ENCODE measurements at places on chromosomes 2 and 18.

DNA sequence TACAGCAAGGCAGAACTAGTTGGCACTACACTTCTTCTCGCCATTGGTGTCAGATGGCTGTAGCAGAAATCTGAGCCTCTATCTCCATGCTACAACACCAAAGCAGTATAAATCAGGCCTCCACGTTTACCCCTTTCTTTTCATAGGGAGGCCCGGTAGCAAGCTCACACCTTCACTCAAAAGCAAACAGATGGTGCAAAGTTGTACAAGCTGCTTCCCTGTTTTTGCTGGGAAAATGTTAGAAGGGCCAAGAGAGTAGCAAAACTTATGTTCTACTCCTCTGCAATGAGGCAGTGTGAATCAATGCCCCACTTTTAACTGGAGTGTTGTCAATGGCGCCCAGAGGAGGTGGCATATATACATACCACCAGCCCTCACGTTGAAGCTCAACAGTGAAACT, 369.6 kb upstream of the NRXN1 start:
- no peak for DNase-seq

DNA sequence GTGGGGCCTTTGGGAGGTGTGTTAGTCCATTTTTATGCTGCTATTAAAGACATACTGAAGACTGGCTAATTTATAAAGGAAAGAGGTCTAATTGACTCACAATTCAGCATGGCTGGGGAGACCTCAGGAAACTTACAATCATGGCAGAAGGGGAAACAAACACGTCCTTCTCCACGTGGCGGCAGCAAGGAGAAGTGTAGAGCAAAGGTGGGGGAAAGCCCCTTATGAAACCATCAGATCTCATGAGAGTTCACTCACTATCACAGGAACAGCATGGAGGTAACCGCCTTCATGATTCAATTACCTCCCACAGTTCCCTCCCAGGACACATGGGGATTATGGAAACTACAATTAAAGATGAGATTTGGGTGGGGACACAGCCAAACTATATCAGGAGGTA, 187.1 kb upstream of the OSR1 start:
- peak; percentile 31 for DNase-seq

DNA sequence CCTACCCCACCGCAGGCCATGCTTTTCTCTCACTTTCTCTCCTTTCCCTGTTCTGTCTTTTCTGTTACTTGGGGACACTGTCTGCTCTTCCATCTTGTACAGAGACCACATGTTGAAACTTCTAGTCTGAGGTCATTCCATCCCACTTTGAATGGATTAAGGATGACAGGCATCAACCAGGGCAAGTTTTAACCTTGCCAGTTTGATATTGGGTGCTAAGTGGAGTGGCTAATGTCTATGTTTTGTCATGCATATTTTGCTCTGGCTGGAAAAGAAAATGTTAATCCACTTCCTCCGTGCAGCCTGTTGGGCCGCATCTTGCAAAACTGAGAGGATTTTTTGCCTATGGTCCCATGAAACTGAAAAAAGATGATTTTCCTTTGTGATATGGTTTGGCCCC, 205.5 kb upstream of the SESTD1 start:
- DNase-seq, result no peak

- DNase-seq, result peak; percentile 26
Observed at GRCh38 chr2:198657512-198658121, 800.1 kb downstream of the SATB2 start.

DNA sequence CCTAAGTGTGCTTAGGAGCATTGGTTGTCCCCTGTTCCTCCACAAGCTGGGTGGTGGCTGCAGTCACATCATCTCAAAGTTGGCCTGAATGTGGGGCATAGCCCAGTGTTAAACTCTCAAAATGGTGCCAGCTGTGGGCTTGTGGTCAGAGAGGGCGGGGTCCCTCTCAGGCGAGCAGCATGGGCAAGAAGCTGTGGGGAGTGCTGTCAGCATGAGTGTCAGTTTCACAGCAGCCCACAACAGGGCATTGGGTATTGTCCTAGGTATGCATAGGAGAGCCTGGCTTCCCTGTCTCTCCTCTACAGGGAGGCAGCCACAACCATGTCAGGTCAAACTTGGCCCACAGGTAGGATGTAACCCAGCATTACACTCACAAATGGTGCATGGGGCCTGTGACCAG, 285.6 kb upstream of the THSD7B start:
- DNase-seq, result no peak

- no peak for DNase-seq
Observed at GRCh38 chr2:10367472-10368439, 65.1 kb downstream of the HPCAL1 start.

DNA sequence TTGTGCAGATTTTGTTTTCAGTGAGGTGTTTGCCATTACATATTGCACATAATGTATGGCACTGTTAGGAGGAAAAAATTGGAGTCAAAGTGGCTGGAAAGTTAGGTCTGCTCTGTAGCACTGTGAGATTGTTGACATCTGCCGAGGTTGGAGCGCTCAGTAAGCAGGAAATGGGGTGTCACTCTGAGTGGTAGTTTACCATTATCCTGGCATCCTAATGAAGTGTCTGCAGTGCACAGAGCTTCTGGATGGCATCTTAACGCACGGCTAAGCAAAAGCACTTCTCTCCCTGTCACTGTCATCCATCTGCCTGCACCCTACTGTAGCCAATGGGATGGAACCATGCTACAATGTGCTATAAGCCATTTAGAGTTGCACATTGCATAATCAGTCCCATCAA, 561.9 kb downstream of the ARHGAP15 start:
- no peak for DNase-seq

GRCh38 chr18:73668051-73668450, 479.6 kb downstream of the FBXO15 start:
- DNase-seq, result no peak

- DNase-seq, result no peak
Observed at GRCh38 chr18:49563701-49564517, 2.1 kb downstream of the LIPG start.

- no peak for DNase-seq
Observed at GRCh38 chr18:28455971-28456370, 279.0 kb upstream of the CDH2 start.

DNA sequence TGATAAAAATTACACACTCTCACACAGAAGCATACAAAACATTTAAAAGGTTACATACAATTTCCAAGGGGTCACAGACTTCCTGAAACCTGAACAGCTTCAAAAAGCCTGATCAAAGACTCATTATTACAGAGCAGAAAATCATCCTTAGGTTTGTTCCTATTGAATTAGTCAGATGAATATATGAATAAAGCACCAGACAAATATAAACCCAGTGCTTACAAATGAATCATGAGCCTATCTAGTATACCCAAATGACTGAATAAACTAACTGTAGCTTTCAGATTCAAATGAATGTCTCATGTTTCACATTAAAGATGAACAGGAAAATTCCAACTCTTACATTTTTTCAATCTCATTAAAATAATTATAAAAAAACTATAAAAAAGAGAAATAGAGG, 550.3 kb downstream of the SUCLG1 start:
- no peak for DNase-seq

GRCh38 chr2:9655441-9656269, 24.9 kb upstream of the YWHAQ start:
- peak; percentile 87 for DNase-seq

DNA sequence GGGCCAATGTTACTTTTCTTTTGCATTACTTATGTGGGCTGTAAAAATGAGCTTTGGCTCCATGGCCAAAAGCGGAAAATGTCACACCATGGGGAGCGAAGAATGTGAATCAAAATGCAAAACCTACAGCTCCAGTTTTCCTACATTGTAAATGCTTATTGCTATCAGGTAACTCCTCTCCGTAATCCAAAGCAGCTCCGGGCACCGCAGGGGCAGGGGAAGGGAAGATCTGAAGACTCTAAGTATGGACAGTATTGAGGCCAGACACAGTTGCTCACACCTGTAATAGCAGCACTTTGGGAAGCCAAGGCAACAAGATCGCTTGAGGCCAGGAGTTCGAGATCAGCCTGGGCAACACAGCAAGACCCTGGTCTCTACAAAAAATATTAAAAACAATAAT, 7.1 kb upstream of the AGFG1 start:
- DNase-seq, result no peak

GRCh38 chr2:40403233-40403836, 48.6 kb downstream of the SLC8A1 start:
- no peak for DNase-seq

DNA sequence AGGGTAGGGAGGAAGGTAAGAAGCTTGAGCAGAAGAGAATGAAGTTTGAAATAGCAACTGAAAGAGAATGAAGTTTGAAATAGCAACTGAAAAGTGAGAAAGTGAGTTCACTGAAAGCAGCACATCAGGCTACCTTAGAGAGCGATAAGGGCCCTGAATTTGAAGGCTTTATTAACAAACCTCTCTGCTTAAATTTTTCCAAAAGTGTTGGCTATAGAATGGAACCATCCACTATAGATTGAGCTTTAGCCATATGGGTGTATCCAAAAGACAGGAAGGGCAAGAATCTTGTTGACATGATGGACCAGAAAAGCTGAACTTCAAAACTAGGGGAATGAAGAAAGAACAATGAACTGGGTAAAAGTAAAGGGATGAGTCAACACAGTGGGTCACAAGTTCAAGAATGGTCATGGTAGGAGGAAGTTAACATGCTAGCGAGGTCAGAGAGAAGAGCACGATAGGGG, 122.5 kb downstream of the ASXL3 start:
- peak; percentile 72 for DNase-seq

- DNase-seq, result no peak
Observed at GRCh38 chr18:70423988-70424387, 135.1 kb downstream of the SOCS6 start.

GRCh38 chr2:158599609-158600008, 142.9 kb downstream of the PKP4 start:
- no peak for DNase-seq

DNA sequence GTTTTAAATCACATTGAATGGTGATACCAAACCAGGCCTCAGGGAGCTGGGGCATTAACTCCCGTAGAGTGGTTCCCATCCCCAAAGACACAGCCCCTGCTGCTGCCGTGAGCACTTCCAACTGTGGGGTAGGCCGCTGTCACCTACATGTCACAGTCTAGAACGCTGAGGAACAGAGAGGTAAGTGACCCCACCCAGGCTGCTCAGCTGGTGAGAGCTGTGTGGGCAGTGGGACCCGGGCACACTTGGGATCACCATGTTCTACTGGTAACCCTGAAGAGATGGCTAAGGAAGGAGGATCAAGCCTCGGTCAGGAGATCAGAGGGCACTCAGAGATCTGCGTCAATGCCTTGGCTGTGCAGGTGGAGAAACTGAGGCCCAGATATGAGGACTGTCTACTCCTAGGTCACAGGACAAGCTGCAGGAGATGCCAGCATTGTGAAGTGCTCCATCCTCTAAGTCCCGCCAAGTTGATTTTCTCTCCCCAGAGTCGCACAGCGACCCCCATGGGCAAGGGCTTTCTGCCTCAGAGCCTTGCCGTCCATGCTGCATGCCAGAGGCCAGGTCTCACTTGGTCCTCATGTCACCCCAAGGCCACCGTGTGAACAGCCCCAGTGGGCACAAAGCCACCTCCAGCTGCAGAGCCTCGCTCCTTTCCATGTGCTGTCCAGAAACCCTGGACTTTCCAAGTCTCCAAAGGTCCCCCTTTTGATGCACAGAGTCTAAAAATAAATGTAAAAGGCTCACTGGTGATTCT, 144.2 kb upstream of the OTOS start:
- no peak for DNase-seq

GRCh38 chr2:179460181-179460929, 195.7 kb upstream of the SESTD1 start:
- DNase-seq, result no peak

- DNase-seq, result no peak
Observed at GRCh38 chr18:64966667-64967066, 784.1 kb upstream of the CDH7 start.

DNA sequence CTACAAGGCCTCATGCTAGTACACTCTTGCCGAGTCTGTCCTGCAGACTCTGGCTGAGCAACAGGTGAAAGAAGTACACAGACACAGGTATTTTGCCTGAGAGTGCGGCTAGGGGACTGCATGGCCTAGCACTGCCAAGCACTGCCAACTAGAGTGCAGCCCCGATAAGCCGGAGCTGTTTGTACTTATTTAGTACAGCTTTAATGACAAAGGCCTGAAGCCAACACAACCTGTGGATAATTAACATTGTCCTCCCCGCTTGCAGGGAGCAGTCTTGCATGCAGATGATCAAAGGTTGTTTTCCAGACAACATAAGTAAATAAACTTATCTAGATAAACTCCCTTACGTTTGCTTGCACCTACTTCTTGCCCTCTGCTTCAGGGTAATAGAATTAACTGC, 63.7 kb upstream of the MMADHC start:
- DNase-seq, result no peak

GRCh38 chr2:217935235-217935879, 67.4 kb downstream of the TNS1 start:
- DNase-seq, result no peak

DNA sequence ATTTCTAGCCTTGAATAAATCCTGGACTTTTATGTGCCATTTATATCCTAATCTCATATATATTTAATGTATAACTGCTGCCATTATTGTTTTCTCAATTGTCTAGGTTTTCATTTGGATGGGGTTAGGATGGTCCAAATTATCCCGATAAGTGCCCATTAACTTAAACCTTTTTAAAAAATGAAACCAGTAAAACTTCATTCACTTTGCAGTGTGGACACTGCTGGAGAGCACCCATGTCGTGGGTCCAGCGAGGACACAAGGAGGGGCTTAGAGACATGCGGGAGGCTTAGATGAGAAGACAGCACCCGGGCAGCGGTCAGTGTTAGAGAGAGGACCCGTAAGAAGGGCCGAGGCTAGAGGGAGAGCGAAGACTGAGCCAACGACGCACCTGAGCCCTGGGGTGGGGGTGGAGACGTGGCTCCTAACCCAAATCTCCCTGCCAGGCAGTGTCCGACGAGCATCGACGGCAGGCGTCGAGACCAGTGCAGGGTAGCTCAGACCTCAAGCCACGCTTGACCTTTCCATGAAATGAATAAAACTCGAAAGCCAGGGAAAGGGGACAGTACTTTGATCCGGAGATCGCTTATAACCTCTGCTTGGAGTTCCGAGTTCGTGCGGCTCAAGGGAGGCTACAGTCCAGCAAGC, 9.0 kb upstream of the EN1 start:
- no peak for DNase-seq

DNA sequence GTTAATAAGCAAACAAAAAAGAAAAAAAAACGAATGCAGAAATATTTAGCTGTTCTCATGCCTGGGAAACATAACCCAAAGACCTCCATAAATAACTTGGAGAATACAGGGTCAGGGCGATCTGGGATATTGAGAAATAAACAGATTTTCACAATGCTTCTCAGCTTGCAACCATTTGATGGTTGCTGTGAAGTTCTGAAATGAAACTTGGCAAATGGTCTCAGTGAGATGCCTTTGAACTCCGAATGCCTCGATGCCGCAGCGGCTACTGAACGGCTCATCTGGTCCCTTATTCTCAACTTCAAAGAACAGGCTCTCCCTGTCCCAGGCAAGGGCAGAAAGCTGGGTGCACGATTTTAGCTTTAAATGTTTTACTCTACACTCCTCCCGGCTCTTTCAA, 78.1 kb downstream of the ZNF516 start:
- no peak for DNase-seq

Measured in GM12865 (cell line).